ENCODE measurements at places on chromosomes 7 and 10.

- no peak for DNase-seq
Measured at GRCh38 chr10:35459449-35459847, 123.1 kb downstream of the CCNY start.

GRCh38 chr10:100745882-100746783, 751 bp downstream of the PAX2 start:
- DNase-seq, result no peak

DNA sequence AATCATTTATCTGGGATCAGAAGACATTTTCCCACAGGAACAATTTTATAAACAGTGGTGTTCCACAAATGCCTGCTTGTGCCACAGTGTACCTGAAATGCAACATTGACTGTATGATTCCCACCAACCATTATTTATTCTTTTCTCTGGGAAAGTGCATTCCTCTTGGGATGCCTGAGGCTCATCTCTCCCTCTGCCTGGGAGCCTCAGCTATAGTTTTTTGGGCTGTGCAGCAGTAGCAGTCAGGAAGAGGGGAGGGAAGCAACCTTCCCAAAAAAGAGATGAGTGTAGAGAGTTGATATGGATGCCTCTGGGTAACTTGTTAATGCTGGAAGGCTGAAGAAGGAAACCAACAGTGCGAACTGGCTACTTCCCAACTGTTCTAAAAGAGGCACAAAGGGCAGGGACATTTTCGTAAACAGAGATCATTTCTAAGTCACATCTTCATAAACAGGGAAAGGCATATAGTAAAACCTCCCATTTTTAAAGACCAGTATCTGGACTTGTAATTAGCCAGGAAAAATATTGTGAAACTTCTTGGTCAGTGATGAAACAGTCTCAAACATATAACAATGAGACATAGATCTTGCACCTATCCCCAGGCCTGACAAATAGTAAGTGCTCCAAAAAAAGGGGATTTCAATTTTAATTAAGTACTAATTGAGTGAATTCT, 1.4 kb upstream of the CALD1 start:
- DNase-seq, result no peak

DNA sequence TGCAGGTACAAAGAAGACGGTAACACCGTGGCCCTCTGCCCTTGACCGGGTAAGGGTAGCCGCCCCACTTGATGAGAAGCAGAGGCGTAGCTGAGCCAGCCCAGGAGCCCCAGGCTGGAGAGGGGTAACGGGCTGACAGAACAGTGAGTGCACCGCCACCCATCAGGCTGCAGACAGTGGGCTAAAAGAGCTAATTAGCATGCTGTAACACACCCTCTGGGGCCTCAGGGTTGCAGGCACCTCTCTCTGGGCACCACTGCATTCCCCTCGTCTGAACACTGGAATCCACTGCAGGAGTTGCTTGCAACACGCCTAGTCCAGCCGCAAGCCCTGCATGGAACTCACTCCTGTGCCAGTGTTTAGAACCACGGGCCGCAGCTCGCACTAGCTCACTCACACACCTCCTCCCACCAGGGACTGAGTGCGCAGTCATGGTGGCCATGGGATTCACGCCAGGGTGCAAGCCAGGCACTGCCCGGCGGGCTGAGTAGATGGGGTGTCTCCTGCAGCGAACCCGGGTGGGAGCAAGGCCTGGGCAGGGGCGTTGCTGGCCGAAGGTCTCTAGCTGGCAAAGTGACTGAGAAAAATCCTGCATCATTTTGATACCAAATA, 36.1 kb downstream of the AGMO start:
- DNase-seq, result no peak

DNA sequence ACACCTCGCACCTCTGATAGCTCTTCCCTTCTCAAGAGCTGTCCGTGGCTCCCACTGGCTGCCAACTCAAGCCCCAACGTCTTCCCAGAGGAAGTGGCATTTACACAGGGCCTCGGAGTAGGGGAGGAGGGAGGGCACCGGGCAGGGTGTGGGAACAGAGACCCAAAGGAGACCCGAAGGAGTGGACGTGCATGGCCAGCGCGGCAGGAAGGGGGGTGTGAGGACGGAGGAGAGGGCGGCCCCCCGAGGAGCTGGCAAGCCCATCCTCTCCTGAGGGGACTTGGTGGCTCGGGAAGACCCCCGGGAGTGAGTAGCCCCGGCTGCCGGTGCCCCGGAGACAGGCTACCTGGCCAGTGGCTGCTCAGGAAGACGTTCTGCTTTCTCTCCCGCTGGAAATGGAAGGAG, 85.9 kb downstream of the FOXL3 start:
- no peak for DNase-seq

- no peak for DNase-seq
Measured at GRCh38 chr10:12875100-12875499, 126.4 kb downstream of the CCDC3 start.

GRCh38 chr7:2821161-2821841, 22.8 kb downstream of the GNA12 start:
- no peak for DNase-seq

DNA sequence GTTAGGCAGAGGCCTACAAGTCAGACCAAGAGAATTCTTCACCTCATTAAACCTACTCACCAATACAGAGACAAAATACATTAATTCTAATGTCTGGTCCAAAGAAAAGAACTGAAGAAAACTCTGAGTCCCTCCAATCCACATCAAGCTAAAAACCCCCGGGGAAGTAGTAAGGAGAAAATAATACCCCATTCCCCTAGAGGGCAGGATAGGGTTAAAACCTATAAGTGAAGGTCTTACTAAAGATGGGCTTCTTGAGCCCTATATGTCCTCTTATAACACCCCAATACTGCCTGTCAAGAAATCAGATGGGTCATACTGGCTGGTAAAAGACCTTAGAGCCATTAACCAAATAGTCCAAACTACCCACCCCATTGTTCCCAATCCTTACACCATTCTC, 141.3 kb upstream of the TMEM106B start:
- DNase-seq, result no peak

- no peak for DNase-seq
Measured at GRCh38 chr7:102236102-102236501, 50.6 kb upstream of the SH2B2 start.

DNA sequence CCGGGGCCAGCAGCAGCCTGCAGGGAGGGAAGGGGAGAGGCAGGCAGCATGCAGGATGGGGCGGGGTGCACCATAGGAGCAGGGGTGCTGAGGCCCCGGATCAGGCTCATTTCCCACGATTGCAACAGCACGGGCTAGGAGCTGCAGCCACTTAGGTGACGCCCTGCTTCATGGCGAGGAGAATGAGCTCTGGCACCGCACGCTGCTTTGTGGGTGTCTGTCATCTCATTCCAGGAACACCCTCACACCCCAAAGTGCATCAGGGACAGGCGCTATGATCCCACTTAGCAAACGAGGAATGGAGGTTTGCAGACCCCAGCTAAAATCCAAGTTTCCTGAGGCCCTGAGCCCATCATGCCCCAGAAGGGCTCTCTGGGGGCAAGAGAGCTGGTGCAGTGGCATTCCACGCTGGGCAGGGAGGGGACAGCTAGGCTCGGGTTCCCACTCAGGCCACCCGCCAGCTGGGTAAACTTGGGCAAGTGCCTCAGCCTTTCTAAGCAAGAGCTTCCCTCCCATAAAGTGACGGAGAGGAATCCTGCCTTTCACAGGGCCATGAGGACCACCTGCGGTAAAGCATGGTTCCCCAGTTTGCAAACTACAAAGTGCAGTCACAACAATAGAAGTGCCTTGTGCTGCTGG, 9.3 kb downstream of the KCNH2 start:
- DNase-seq, result no peak

DNA sequence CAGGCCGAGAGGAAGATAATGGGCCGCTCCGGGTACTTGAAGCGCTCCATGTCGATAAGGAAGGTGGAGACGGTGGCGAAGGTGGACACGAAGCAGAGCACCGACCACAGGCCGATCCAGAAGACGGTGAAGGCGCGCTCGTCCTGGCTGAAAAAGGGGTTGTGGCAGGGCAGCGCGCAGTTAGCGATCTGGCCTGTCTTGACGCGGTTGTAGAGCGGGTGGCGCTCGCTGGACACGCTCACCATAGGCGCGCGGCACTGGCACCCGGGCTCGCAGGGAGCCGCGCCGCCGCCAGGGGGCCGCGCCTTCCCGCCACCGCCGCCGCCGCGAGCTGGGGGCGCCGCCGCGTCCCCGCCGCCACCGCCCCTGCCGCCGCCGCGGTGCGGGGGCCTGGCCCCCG, 1.6 kb downstream of the FZD8 start:
- peak; percentile 53 for DNase-seq

Data from GM12891 (cell line).